ENCODE measurements at places on chromosomes 5 and 9.

DNA sequence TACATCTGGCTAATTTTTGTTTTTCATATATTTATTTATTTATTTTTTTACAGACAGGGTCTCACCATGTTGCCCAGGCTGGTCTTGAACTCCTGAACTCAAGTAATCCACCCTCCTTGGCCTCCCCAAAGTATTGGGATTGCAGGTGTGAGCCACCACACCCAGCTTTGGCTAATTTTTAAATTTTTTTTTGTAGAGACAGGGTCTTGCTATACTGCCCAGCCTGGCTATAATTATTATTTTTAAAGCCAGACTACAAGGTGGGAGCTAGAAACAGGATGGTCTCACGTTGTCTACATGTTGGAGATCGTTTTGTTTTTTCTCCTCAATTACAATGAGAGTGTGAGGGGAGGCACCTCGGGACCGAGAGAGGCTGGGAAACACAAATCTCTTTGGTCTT is 23.8 kb downstream of the ASS1 start:
- DNase-seq: no peak

DNA sequence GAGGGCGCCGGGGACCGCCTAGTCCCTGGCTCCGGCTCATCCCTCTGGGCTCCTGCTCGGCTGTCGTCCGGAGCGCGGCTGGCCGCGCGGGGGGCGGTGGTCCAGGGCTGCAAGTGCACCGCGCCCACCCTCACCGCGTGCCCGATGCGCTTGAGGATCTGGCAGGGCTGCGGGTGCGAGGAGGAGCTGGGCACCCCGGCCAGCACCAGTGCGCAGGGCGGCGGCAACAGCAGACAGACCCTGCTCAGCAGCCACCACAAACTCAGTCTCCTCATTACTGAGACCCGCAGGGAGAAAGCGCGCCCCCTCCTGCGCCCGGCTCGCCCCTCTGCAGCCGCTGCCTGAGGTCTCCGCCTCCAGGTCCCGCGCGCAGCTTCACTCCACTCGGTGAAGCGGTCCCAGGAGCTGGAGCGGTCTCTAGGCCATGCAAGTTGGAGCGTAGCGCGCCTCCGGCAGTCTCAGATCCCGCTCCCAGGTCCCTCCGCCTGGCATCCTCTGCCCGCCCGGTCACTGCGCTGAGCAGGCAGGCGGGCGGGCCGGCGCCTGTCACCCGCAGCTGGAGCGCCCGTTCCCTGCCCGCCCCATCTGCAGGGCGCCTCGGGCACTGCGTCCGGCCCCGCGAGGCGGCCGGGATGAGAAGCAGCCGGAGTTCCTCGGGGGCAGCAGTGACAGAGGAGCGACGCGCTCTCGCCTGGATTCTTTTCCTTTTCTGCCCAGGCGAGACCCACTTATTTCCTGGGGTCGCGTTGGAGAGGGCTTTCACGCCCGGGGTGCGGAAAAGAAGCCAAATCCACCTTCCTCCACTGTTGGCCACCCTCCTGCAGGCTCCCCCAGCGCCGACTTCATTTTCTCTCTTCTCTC is 512 bp downstream of the GRIN3A start:
- DNase-seq: no peak

GRCh38 chr9:108850293-108850897 is 5.4 kb downstream of the ACTL7B start:
- DNase-seq: no peak

DNA sequence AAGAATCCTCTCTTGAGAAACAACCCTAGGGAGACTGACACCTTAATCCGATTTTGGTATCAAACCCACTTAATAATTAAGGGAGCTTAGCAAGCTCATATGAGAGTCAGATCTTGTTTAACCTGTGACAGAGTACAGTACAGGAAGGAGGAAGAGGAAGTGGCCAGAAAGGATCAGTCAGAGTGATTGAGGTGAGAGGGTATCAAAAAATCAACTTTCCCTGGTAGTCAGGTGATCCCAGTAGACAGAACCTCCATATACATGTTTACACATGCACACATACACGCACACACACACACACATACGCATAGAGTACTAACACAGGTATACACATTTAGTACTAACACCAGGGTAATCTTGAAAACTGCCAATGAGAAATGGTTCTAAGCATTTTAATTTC is 56.8 kb downstream of the GLIS3 start:
- no peak for DNase-seq

GRCh38 chr5:106374956-106375355 is 1295.8 kb downstream of the EFNA5 start:
- no peak for DNase-seq

DNA sequence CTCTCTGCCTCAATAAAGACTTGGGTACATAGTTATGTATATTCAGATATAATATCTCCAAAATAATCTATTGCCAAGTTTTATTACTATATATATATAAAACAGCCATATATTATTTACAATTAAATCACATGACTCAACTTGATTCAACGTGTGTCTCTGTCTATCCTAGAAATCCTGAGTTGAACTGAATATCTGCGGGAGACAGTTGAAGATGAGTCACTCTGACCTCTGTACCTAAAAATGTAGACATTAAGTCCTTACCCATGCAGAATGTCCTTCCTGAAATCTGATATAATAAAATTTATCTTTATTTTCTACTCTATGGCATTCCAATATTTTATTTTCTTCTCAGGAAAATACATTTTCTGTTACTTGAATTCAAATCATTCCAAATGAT is 218.2 kb upstream of the PRDM9 start:
- peak; percentile 45 for DNase-seq

GRCh38 chr9:26723486-26723885 is 169.1 kb downstream of the CAAP1 start:
- DNase-seq: no peak

GRCh38 chr9:88218726-88219125 is 80.5 kb upstream of the SPATA31C2 start:
- peak; percentile 72 for DNase-seq

GRCh38 chr5:18740301-18740700 is 1106.0 kb downstream of the TAF11L14 start:
- DNase-seq: no peak

- no peak for DNase-seq
Measured at GRCh38 chr5:50922942-50923767, 256.7 kb downstream of the PARP8 start.

DNA sequence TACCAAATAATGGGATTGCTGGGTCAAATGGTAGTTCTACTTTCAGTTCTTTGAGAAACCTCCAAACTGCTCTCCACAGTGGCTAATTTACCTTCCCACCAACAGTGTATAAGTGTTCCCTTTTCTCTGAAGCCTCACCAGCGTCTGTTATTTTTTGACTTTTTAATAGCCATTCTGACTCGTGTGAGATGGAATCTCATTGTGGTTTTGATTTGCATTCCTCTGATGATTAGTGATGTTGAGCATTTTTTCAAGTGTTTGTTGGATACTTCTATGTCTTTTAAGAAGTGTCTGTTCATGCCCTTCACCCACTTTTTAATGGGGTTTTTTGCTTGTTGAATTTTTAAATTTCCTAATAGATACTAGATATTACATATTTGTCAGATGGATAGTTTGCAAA is 28.4 kb upstream of the SUSD1 start:
- peak; percentile 72 for DNase-seq

DNA sequence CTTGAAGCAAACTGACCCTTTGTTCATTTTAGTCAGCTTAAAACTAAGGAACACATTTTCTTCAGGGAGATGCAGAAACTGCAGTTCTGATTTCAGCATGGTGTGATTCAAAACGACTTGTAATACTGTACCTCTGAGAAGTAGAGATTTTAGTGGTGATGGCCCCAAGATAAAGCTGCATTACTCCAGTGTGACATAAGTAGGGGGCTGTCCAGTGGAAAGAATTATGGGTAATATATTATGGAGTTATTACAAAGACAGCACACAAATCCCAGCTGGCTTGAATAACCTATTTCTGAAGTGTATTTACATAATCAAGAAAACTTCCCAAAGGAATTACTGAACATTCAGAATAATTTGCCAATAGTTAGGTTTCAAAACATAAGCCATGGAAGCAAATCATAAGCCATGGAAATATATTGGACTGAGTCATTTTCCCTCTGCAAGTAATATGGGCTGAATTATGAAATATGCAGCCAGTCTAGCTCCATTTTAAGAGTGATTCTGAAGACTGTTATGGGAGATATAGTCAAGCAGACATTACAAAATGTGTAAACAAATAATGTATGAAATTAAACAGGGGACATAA is 133.7 kb upstream of the FBXL17 start:
- peak; percentile 4 for DNase-seq

DNA sequence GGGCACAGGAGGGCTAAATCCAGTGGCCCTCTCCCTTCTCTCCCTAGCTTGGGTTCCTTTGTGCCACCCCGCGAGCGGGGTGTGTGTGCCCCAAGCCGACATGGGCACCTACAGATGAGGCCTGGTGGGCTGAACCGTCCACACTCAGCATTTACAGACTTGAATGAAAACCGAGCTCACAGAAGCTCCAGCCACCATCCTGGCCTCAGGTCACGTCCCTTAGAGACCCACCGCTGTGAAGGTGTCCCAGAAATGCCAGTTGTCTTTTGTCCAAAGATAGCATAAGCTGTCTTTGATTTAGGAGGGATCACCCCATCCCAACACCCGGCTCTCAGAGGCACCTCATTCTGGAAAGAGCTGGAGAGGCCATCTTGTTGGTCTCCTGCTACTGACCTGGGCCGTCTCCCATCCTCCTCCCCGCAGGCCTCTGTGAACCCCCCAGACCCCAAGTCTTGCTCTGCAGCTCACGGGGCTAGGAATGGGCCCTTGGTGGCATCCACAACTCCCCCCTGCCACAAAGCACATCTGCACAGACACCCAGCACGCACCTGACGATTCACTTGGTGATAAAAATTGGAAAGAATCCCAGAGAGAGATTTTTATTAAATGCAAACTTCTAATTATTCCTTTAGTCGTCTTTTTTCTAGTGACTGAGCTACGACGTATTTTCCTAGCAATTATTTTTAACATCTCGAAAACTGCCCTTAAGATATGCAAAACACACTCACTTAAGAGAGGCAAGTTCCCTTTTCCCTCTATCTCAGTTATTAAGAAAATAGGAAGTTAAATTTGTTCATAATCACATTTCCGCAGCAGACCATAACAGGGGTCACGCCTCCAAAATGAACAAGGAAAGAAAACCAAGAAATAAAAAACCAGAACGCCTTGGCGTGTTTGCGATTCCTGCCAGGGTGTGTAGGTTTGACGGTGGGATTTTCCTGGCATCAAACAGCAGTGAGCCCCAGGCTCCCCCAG is 80.5 kb upstream of the LMX1B start:
- DNase-seq: no peak

DNA sequence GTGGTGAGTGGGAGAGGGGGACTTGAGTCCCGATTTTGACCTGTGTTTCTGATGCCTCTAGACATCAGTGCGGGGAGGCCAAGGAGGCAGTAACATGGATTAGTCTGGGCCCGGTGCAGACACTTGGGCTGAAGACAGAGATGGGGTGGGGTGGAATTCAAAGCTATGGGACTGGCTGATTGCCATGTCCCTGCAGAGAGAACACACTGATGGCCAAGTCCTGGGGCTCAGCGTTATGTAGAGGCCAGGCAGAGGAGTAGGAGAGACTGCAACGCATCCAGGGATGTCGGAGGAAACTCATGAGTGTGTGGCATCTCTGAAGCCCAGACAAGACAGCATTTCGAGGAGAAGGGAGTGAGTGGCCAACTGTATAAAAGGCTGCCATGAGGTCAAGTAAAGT is 30.1 kb downstream of the PSD2 start:
- no peak for DNase-seq

DNA sequence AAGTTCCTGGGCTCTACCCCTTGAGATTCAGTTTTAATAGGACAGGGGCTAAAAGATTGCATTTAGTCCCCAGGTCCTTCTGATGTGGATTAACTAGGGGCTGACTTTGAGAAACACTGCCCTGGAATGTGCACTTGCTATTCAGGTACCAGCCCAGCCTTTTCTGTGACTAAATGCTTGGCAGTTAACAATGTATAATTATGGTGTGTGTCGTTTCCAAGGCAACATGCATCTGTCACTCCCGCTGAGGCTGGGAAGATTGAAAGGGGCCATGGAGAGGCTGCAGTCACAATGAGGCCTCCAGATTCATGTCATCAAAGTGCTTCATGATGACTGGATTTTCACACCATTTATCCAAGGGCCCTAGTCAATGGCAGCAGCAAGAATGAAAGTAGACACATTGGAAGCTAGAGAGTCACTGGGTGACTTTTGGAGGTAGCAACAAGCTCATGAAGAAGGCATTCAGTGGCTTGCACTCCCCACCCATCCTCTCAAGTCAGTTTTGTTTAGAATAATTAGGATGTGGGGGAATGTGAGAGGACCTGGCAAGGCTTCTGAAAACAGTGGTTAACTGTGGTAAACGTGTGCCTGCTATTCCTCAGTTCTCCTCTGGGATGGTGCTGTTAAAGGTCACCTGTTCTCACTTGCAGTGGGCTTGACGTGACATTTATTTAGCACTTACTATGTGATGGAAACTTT is 28.3 kb downstream of the RAI14 start:
- DNase-seq: peak; percentile 63

DNA sequence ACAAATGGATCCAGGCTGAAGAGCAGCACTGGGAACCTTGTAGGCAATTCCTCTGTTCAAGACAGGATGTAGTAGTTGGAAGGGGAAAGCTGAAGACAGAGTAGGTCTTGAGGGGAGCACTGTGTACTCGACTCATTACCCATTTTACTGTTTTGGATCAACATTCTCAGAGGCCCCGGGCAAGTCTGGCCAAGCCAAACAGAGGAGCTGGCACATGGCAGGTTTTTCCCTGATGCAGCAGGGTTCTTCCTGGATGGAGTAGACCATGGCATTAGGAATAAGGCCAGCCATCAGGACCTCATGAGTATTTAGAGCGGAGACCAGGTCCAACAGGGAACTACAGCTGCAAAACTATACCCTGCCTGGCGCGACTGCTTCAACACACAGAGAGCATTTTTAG is 4.4 kb downstream of the SVEP1 start:
- DNase-seq: no peak

- no peak for DNase-seq
Measured at GRCh38 chr9:117415358-117415914, 579 bp upstream of the ASTN2 start.

DNA sequence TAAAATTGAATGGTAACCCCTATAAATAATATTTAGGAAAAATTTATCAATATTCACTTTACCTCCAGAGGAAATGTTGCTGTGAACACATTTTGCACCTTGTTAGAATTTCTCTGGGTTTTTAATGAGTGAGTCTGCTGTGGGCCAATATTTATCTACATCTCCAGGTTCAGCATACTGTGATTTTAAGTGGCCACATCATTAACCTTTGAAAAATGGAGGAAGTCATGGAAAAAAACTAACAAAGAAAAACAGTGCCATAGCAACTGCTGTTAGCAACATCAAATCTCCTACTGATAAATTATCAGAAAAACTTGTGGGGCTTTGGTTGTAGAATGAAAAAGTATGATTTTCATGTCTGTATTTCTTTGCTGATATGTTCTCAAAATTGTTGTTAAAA is 55.0 kb downstream of the CD180 start:
- no peak for DNase-seq

GRCh38 chr5:9782826-9783560 is 152.8 kb upstream of the TAS2R1 start:
- DNase-seq: peak; percentile 69

DNA sequence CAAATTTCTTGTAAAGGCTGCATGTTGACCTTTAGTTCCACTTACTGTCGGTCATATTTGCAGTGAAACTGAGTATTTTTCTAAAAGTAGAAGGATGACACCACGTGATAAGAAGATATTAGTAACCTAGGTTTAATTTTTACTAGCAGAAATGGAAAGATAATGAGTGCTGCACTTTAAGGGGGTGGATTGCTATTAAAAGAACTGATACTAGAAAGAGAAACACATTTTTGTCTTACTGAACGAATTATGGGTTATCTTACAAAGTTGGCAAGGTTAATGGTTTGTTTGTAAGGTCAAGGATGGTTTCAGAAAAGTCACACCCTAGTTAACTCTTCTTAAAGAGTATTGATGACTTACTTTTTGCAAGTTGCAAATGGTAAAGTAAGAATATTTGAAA is 2.4 kb downstream of the MACIR start:
- DNase-seq: no peak

Data from fibroblast of skin of abdomen (primary cell).